ENCODE measurements at places on chromosomes 1 and 21.

DNA sequence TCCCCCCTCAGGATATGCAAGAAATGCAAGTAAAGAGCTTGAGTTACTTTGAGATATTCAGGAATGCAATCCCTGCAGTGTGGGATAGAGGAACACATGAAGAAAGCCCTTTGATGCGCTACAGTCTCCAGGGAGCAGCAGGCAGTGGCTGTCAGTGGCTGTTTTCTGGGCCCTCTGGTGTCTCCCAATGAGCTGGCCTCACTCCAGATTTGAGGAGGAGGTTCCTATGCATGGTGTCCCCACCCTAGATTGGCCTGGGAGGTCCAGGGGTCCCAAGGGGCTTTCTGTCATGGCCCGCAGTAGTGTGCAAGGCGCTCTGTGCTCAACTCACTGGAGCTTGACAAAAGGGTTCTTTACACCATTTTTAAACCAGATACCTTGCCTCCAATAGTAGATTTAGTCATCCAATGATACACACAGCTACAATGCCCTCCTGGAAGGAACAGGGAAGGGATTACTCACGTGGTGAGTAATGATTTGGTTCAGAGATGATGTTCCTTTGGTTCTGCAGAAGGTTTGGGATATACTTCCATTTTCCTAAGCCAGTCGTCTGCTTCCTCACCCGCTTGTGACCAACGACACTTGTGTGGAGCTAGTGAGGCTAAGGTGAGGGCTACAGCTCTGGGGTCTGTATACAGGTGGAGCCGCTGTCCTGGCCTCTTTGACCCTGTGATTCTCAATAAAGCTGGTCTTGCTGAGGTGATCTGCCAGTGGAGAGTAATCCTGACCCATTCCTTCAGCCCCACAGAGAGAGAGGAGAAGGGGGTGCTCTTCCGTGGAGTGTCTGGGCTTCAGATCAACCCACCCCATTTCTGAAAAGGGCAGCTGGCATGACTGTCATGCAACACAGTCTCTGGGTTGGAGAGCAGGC lies 6.6 kb downstream of the BATF3 start:
- no peak for DNase-seq

DNA sequence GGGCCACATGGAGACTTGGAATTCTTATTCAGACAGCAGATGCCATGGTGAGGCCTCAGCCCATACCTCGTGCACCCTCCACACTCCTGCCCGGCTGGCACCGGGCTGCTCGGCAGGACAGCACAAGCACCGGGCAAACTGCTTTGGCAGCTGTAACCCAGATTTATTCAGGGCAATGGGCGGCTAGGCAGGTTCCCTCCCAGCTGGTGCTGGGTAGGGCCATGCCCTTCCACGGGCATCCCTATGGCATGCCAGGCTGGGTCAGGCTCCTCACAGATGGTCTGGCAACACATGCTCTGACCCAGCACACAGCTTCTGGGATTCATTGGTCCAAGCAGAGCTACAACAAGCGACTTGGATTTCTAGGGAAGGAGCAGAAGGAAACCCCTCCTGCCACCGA lies 53.4 kb downstream of the ATP1A1 start:
- DNase-seq: no peak

- no peak for DNase-seq
Measured at GRCh38 chr1:45282351-45282750, 44.3 kb upstream of the HPDL start.

GRCh38 chr21:26146681-26147080 lies 23.9 kb downstream of the APP start:
- DNase-seq: no peak

All from 8988T (cell line).